NCI-H526 treated with DMSO at 0.1 percent for 48 hours (cell line): ENCODE measurements at places on chromosomes 2 and 18.

GRCh38 chr2:230690439-230690838, 22.2 kb upstream of the CAB39 start:
- DNase-seq, result no peak

- no peak for DNase-seq
These were observed 638 bp downstream of the RPS7 start for GRCh38 chr2:3575534-3576262.

GRCh38 chr18:25467226-25467987, 115.4 kb upstream of the ZNF521 start:
- DNase-seq, result no peak

GRCh38 chr18:50628533-50628905, 68.6 kb downstream of the MAPK4 start:
- no peak for DNase-seq

DNA sequence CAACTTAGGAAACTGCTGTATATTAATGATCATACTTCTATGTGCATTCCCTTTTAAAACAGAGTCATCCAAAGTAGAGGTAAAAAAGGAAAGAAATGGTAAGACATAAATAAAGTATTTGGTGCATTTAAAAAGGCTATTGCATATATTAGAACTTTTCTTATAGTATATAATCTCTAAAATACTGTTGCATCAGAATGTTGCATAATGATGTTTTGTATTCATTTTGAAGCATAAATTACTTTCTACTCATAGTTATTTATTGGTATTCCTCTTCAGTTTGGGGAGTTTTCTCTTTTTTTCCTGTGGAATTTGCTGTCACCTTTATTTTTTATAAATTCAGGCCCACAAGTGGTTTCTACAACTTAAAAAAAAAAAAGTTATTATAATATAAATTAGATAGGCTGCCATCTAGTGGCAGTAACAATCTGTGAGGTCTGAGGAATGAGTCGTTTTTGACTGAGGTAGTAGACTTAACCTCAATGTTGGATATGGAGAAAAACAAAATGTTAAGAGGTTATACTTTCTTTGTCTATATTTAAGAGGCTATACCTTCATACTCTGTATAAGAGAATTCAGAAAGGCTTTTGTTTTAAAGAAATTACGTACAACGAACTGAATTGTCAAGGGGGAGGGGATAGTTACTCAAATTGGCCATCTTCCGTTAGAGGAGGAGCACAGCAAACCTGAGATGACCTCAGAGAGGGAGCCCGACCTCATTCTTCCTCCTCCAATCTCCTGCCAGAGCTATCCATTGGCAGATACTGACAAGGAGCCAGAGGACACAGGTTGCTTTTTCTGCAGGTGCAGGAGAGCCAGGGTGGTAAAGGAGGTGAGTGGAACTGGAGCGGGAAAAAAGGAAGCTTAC, 23.8 kb downstream of the ANKAR start:
- DNase-seq, result peak; percentile 4

GRCh38 chr2:35417293-35417692, 938.3 kb upstream of the CRIM1 start:
- DNase-seq, result no peak

- DNase-seq, result no peak
These were observed 15.3 kb upstream of the SELENOI start for GRCh38 chr2:26330604-26331003.

- no peak for DNase-seq
These were observed 255.4 kb downstream of the AGAP1 start for GRCh38 chr2:235749121-235749770.

DNA sequence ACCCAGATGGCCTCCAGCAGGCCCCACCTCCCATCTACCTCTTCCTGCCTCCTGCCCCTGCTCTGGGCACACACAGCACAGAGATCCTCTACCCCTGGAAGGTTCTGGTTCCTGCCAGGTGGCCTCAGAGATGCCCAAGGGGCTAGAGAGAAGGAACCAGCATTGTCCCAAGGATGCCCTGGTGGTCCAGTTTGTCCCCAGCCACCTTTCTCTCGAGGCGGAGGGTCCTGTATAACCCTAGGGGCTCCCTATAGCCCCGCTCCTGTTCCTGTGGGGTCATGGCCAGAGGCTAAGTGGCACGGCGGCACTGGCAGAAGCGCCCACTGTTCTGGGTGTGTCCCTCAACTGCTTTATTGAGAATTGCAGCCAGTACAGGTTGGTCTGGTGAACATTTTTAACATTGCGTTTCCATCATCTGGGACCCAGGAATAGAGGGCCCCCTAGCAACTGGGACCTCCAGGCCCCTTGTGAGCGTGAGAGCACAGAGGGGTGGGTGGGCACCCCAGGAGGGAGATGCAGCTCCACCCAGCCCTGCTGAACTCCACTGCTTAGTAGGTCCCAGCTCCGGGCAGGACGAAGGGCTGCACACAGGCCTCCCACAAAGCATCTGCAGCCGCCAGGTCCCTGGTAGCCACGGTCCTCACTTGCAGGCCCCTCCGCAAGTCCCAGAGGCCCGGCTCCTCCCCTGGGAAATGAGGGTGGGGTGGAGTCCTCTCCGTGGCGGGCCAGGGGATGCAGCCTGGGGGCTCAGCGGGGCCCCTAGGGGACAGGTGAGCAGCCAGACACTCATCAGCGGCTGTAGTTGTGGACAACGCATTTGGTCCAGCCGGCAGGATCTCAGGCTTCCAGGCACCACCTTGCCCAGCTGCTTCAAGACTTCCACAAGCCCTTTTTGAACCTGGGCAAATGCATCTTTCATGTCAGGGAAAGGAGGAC, 33.1 kb downstream of the GPC1 start:
- no peak for DNase-seq

- no peak for DNase-seq
These were observed 201.1 kb upstream of the FBXO11 start for GRCh38 chr2:48107326-48107925.
